Heart right ventricle (tissue), 16 donors: ENCODE measurements at places on chromosomes 1 and 21. TPM values are rescaled to one million over a fixed set of nuclear protein-coding genes. Genes with fewer than 3 reads are reported as not detected.

DNA sequence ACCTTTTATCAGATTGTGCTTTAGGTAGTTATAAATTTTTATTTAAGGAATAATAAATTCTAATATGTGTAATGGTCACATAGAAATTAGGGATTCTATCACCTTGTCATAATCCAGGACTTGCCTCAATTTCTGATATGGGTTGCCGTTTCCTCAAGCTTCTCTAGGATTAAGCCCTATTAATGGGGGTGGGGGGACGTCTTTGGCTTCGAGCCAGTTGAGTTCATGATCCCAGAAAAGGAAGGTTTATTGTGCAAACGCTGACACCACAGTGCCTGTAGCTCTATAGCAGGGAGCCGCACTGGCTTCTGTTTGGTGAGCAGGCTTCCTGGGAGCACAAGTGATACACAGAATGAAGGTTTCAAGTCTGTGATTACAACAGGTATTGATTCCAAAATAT, 22.0 kb upstream of the VAMP3 start:
- DNase-seq = no peak

The PUM1 gene
- 27.4 TPM for polyA plus RNA-seq

The GNG4 gene
- not detected for polyA plus RNA-seq

The OR2L8 gene
- not detected for polyA plus RNA-seq

The OR2T29 gene
- polyA plus RNA-seq = not detected

GRCh38 chr1:9441451-9442133, 97.7 kb upstream of the SLC25A33 start:
- DNase-seq = peak; percentile 63

The ITLN2 gene
- 0.22 TPM for polyA plus RNA-seq
